ENCODE measurements at places on chromosomes 7 and 10.

DNA sequence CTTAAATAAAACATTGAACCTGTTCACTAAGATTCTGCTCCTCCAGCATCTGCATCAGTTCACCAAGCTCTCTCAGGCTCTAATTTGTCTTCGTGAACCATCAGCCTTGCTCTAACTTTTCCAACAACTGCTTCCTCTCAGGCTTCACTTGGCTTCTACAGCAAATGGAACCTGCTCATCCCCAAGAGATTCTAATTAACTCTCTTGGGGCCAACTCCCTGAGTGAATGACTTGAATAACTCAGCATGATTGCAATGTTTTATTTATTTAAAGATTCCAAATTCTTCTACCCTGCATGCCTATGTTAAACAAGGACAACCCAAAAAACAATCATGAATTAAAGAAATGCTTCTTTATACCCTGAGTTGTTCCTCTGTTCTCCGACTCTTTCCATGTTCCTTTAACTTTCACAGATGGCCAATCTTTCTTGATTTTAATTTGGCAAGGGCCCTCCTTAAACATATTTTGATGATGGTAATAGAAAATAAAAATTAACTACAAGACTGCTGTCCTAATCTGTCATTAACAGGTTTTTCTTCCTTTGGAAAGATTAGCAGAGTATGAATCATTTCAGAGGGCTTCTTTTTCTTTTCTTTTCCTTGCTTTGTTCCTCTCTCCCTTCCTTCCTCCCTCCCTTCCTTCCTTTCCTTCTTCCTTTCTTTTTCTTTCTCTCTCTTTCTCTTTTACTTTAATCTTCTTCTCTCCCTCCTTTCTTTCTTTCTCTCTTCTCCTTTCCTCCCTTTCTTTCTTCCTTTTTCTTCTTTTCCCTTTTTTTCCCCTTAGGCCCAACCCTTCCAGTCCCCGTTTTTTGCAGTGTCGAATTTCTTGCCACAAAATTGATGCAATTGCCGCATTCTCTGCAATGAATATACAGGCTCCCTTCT lies 195.0 kb upstream of the RHOBTB1 start:
- DNase-seq, result no peak

GRCh38 chr10:86232644-86233043 lies 134.0 kb downstream of the GRID1 start:
- no peak for DNase-seq

DNA sequence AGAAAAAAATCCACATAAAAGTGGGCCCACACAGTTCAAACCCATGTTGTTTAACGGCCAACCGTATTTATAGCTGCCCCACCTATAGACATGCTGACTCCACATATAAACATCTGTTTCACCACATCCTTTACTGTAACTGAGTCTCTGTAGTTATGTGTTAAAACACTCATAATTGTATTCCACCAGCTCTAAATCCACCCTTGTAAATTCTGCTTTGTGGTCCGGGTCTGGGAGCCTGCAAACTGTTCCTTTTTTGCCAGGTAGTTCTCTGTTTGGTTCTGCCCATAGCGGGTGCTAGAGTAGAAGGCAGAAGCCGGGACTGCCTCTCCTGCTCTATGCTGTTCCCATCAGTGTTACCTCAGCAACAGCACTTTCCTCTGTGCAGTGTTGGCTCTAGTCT lies 20.2 kb upstream of the FHIP2A start:
- peak; percentile 65 for DNase-seq

DNA sequence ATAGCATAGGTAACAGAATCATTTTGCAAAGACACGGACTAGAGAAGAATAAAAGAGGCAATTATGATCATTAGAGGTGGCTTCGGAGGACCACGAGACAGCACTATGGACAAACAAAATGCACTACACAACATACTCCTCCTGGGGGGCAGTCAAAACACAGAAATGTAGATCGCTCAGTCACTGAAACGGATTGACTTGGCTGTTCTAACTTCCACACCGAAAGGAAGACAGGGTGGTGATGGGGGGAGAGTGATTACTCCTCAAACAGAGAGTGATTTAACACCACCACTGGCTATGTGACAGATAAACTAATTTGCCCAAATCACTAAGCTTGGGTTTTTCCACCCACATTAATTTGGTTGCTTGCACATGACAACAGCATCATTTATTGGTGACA lies 14.1 kb upstream of the PPA1 start:
- no peak for DNase-seq

- DNase-seq, result peak; percentile 64
Observed at GRCh38 chr7:111029574-111030251, 61.2 kb upstream of the LRRN3 start.

DNA sequence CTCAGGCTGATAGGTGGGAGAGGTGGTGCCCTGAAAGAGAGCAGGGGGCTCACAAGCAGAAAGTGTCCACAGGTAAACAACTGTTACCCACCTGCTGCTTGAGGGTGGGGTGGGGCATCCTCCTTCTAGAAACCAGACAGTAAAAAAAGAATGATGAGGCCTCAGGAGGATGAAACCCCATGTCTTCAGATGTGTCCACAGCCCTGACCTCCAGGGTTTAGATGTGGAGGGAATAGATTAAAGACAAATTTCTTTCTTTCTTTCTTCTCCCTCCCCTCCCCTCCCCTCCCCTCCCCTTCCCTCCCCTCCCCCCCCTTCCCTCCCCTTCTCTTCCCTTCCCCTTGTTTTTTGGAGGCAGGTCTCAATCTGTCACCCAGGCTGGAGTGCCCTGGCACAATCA lies 333.5 kb upstream of the NUPR2 start:
- no peak for DNase-seq

GRCh38 chr10:106571192-106571946 lies 593.1 kb downstream of the SORCS1 start:
- DNase-seq, result peak; percentile 7

GRCh38 chr10:70331486-70332268 lies 47.9 kb upstream of the NPFFR1 start:
- DNase-seq, result peak; percentile 18

GRCh38 chr7:139691253-139691781 lies 86.5 kb downstream of the HIPK2 start:
- no peak for DNase-seq

- DNase-seq, result no peak
Observed at GRCh38 chr7:106858618-106859532, 6.2 kb upstream of the PIK3CG start.

DNA sequence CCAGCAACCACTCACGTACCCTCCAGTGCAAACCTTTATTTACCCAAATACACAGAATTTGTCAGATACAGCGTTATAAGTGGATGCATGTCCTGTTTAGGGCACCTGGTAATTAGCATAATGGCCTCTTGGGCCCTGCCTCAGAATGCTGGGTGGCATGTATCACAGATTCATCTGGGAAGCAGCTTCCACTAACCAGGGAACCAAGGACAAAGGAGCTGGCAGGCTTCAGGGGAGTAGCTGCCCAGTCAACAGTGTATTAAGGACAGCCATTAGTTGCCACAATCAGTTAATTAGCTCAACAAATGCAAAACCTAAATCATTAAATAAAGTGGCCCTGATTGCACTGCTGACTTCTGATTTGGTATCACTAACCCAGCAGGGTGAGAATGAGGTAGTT lies 105.7 kb downstream of the RAPGEF5 start:
- no peak for DNase-seq
